Calu3 (cell line): ENCODE measurements at places on chromosomes 2 and 18.

DNA sequence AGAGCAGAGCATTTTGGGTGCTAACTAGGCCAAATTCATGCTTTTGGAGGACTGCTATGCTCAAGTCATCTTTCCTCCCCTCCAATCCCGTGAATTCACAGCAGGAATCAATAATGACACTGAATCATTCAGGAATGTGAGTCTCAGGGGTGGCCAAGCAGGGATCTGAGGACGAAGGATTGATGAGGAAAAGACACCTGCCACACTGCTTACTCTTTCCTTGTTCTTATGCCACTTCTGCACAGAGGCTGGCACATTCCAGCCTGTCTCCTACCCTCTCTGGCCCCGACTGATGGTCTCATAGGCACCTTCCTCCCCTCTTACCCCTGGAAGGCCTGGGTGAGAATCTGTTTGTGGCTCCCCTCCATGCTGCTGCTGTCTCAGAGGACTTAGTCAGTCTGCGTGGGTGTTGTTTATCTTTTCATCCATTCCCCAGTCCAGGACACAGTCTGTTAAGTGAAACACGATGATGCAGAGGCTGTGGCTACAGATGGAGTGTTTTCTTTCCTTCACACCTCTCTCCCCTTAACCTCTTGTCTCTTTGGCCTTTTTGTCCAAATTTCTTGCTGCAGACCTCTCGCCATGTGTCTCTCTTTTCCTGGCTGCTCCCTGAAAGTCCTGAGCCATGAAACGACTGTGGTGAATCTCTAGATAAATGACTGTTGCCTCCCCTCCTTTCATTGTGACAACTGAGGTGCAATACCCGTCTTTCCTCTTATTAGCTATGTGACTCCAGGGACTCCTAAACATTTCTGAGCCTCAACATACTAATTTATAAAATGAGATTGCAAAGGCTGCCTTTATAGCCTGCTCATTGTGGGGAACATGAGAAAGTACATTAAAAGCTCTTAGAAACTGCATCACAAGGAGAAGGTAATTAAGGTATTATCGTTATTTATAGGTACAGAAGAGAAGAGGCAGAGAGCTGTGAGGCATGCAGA, 86.9 kb downstream of the RDH14 start:
- DNase-seq, result no peak

DNA sequence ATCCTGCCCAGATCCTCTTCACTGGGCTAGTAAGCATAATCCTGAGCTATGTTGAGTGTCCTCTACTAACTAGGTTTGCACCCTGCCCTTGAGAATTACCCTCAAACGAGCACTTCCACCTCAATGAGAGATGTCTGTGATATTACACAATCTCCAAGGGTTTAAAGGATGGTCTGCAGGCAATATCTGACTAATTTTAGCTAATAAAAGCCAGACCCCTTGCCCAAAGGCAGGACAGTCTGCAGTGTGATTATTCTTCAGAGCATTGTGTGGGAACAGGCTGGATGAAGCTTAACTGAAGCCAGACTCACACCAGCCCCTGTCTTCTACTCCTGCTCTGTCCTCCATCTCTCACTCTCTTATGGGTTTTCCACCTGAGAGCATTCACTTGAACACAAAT, 544.9 kb upstream of the DDX18 start:
- no peak for DNase-seq

DNA sequence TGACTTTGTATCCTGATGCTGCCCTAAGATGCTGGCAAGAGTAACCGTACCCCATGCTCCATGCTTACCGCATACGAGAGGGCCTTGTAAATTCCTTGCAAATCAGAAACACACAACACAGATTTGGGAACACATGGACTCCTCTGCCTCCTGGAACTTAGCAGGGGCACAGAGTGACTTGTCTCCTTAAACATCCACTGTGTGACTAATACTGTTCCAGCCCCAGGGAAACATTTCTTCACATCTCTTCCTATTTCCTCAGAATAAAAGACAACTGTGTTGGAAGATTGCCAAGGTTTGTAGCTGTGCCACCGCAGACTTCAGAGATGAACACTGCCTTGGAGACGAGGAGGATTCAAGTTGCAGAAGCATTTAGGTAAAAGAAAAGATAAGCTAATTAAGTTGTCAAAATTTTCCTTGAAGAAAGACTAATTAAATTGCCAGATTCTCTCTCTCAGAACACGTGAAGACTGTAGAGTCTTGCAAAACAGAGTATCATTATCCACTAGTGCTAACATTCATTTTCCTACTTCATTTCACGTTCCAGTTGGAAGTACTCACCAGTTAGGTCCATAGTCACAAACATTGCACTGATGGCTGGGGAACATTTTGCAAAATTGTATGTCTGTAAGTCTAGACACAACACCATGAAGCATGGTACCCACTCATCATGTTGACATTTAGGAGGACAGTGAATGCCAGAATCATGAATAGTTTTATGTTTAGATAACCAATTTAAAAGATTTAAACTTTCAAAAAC, 188.8 kb downstream of the TSN start:
- DNase-seq, result no peak

DNA sequence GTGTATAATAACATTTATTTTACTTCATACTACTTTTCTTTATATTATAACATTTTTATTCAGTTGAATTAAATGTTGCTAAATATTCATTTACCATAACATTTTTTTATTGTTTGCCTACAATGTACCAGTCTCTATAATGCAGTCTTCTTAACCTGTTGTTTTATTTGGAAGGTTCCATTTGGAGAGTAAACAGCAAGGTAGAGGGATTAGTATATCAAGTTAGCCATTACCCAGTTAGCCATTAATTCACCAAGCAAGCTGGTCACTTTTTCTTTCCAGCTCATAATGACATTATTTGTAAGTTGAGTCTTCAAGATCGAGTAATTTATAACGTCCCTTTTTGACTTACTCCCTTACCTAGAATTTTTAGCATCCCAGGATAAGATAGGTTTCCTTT, 29.7 kb upstream of the NT5C1B start:
- no peak for DNase-seq

DNA sequence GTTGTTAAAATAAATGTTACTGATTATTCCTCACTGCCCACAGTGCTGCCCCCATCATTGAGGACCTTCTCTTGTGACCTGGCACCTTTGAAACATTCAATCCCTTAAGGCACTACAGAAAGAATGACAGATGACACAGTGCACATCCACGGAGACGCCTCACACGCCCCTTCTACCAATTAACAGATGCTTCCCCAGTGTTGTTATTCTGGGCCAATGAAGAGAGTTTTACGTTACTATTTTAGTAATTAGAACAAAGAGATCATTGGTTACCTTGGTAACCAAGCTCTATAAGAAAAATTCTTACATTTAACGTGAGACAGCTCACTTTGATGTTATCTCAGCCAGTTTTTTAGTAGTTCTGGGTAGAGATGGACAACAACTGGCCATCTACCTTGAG, 152.0 kb downstream of the ZNF236 start:
- no peak for DNase-seq

- DNase-seq, result no peak
Measured at GRCh38 chr2:100592226-100592625, 29.4 kb downstream of the PDCL3 start.

DNA sequence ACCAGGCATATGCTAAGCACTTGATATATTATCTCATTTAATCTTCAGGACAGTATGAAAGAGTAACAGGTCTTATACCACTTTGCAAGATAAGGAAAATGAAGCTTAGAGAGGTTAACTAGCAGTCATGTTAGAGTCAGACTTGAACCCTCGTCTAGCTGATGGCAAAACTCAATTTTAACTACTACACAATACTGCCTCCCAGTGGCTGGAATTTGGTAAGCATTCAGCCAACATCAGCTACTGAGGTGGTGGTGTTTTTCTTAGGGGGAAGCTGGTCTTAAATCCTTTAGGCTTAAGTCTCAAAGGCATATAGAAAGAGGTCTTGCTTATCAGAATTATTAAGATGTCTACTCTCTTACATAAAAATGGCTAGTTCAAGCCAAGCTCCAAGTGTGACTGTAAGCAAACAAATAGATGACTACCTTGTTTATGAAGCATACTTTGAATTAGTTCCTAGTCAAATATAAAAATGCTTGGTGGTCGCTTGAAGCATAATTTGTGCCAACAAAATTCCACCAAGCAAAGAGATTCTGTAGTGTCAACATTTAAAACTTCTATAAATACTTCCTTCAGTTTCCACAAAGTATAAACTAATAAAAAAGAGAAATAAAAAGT, 325.4 kb upstream of the FIGN start:
- peak; percentile 66 for DNase-seq

DNA sequence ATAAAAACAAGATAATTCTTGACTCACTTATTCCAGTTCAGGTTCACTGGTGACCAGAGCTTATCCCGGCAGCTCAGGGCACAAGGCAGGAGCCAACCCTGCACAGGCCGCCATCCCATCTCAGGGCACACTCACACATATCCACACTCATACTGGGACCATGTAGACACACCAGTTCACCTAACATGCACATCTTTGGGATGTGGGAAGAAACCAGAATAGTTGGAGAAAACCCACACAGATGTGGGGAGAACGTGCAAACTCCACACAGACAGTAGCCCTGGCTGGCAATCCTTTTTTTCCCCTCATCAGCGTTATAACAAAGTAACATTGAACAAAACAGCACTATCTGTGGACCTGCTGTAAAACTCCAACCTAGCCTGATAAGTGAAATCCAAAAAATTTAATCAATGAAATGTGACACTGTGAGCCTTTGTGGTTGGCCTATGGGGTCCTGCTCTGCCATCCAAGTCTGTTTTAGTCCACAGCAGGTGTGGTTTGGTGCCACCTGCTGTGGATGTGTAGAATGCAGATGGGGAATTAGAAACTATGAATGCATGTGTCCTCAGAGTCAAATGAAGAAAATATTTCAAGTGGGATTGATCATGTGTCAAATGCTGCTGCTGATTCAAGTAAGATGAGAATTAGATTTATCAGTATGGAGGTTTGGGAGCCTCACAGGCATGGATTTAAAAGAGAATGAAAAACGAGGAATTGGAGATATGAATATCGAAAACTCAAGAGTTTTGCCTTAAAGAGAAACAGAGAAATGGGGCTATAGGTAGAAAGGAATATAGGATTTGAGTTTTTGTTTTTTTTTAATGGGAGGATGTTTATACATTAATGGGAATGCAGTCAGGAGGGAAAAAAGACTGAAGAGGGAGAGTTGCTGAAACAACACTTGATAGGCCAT, 47.0 kb downstream of the UGP2 start:
- peak; percentile 59 for DNase-seq

GRCh38 chr2:227407591-227408151, 19.9 kb upstream of the SCYGR1 start:
- peak; percentile 80 for DNase-seq

GRCh38 chr18:57231864-57232263, 85.0 kb downstream of the BOD1L2 start:
- no peak for DNase-seq

- no peak for DNase-seq
Measured at GRCh38 chr2:10165282-10165681, 42.7 kb downstream of the RRM2 start.

DNA sequence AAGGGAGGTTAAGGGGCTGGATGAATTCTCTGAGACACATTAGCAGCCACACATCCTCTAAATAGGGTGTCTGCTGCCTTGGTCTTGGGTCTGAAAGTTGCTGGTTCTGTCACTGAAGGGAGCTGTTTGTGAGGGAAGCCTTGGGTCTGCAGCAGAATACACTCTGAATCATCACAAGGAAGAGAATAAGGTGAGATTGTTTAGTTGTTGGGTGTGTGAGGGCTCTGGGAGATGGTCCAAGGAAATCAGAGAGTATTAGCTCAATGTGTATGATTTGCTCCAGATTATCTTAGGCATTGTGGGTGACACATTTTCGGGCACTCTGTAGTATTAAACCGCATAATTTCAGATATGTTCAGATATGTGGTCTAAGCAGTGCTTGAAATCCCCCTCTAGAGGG, 548.5 kb downstream of the SLC4A3 start:
- DNase-seq, result no peak

- DNase-seq, result no peak
Measured at GRCh38 chr2:62713837-62714236, 8.3 kb downstream of the EHBP1 start.

DNA sequence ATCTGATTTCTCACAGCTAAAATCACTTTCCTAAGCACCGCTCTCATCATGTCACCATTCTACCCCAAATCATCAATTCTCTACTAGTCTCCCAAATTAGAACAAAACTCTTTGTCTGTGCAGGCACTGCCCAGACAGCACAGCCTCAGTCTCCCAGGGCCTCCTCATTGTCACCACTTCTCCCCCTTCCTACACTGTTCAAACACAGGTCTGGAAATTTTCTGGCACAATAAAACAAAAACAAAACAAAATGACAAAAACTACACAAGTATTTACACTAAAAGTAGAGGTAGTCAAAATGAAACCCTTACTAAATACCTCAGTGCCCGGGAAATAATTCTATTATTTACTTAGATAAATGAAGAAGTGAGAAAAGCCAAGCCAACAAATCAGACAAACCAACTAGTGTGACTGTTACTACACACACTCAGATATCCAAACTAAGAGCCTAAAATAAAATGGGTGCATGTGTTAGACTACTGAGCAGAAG, 156.2 kb upstream of the DNMT3A start:
- no peak for DNase-seq

- no peak for DNase-seq
Measured at GRCh38 chr2:196166876-196167275, 4.5 kb downstream of the STK17B start.
